ENCODE measurements at places on chromosomes 2 and 18.

GRCh38 chr2:37554687-37555086, 116.8 kb downstream of the CDC42EP3 start:
- DNase-seq = no peak

- DNase-seq = no peak
These were observed 313.2 kb downstream of the RND3 start for GRCh38 chr2:150174056-150174805.

- DNase-seq = no peak
These were observed 75.6 kb downstream of the LDAH start for GRCh38 chr2:20747317-20747716.

- DNase-seq = no peak
These were observed 537.7 kb downstream of the SOCS6 start for GRCh38 chr18:70826571-70826970.

GRCh38 chr2:239195992-239196391, 204.8 kb downstream of the HDAC4 start:
- no peak for DNase-seq

- DNase-seq = no peak
These were observed 18.1 kb downstream of the NABP1 start for GRCh38 chr2:191696001-191696400.

- no peak for DNase-seq
These were observed 273.1 kb downstream of the DLGAP1 start for GRCh38 chr18:4181882-4182568.

- DNase-seq = no peak
These were observed 7.4 kb downstream of the DLX2 start for GRCh38 chr2:172095146-172095904.

- no peak for DNase-seq
These were observed 20.8 kb upstream of the MYO3B start for GRCh38 chr2:170157025-170157684.

- DNase-seq = no peak
These were observed 457.9 kb downstream of the TSN start for GRCh38 chr2:122213312-122213711.

DNA sequence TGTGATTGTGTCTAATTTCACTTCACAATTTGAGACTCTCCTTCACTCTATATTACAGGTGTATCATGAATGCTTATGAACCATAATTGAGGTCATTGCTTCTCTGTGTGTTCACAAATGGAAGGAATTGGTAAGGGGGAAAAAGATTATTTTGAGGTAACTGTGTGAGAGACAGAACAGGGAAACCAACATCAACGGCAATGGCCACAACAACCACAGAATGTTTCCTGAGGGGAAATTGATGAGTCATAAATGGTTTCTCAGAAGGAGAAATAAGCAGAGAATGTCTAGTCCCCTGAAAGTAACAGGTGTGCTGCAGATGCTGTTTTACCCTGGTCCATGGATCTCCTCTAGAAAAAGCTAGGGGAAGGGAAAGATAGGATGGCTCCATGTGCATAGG, 361.2 kb upstream of the GALNT5 start:
- no peak for DNase-seq

GRCh38 chr2:49259926-49260325, 105.6 kb upstream of the FSHR start:
- no peak for DNase-seq

DNA sequence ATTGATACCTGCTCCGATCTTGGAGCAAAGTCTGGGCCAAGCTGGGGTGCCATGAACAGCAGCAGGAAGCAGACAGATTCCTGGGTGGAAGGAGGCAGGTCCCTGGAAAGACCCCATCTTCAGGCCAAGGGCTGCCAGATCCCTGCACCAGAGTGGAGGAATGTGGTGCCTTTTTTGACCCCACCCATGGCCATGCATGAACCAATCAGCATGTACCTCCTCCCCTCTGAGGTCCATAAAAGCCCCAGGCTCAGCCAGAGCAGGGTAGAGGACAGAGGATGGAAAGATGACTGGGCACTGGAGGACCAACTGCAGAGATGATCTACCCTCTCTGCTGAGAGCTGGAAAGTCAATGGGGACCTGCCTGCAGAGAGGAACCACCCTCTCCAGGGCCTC, 34.4 kb upstream of the ID2 start:
- DNase-seq = no peak

- no peak for DNase-seq
These were observed 90.4 kb downstream of the MARCHF4 start for GRCh38 chr2:216281876-216282275.

DNA sequence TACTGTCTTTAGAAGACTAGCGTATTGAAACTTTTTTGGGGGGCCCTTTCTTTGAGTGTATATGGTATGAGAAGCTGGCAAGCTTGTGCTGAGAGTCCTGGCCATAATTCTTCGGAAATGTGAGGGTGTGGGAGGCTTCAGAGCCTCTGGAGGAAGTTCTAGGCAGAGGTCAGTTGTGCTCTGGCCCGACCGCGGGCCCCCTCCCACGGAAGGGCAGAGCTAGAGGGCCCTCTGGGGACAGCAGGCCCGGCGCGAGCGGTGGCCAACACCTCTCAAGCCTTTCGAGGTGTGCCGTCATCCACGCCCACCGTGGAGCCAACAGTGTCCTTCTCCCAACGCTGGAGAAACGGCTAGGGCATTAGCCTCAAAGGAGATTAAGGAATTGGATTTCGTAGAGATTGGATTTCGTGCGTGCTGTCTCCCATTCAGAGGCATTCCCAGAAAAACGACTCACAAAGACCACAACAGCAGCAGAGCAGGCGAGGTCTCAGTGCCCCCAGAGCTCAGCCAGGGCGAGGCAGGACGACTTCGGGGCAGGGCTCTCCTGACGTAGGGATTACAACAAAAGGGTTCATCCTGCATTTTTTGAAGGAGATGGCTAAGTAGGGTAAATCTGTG, 2.2 kb upstream of the MTCL1 start:
- DNase-seq = no peak

DNA sequence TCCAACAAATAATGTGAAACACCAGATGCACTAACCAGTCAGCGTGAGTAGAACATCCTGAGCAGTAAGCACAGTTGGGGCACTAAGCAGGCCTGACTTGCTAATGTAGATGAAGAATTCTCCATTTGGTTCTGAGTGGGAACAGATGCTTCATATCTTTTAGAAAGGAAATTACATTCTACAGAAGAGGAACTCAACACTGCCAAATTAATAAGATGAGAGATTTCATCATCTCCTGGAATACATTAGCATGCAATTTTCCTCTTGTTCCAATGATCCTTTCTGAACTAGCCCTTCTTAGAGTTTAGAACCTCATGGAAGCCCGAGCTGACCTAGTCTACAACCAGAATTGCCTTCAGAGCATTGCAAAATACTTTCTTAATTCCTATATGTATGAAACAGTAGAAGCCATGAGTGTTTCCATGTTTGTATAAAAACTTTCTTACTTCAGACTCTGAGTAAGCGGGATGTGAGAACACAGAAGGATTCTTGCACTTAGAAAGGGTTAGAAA, 34.8 kb downstream of the COL5A2 start:
- DNase-seq = no peak

GRCh38 chr18:51168026-51168742, 29.3 kb downstream of the MEX3C start:
- DNase-seq = no peak

GRCh38 chr2:230784795-230785194, 72.2 kb downstream of the CAB39 start:
- DNase-seq = no peak

DNA sequence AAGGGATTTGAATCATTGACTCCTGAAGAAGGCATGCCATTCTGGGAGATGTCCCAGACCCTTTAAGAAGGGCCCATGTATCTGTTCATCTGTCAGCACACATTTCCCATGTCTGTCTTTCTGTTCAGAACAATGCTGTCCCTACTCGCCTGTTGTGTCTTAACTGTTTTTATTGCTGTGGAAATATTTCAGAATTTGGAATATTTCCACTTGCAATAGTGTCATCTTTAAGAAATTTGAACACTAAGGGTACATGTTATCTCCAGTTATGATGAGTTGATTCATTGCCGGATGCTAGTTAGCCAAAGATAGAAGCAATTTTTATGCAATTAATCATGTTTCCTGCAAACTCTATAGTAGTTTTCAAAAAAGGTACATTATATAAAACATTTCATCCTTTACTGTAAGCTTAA, 36.9 kb upstream of the NT5C1B start:
- DNase-seq = no peak

- no peak for DNase-seq
These were observed 73.1 kb upstream of the RBMS1 start for GRCh38 chr2:160566717-160567116.

GRCh38 chr2:8331068-8331467, 350.8 kb upstream of the ID2 start:
- no peak for DNase-seq

DNA sequence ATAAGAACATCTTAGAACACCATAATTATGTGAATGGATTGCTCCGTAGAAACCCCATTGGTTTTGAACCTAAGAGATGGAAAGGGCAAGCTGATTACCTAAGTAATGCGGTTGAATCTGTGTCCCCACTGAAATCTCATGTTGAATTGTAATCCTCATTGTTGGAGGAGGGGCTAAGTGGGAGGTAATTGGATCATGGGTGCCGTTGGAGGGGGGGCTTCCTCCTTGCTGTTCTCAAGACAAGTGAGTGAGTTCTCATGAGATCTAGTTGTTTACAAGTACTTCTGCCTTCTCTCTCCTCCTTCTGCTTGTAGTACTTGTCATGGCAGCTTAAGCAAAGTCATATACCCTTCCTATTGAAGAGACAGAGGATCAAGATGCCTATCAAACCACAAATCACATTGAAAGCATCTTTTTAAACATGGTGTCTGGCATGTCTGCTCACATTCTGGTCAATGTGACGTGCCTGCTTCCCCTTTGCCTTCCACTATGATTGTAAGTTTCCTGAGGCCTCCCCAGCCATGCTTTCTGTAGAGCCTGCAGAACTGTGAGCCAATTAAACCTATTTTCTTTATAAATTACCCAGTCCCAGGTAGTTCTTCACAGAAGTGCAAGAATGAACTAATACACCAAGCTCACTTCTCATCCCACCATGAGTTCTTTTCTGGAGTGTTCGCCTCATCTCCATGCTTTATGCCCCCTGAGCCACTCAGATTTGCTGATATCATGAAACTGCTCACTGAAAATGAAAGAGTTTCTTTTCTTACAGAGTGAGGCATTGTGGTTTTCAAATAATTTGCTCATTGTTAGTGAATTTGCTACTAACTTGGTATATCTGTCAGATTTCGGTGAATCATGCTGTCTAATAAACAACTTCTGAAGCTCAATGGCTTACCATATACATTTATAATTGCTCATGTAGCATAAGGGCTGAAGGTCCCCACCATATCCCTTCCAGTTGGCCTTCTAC, 23.6 kb downstream of the KCNE4 start:
- no peak for DNase-seq
